ENCODE measurements at places on chromosomes 2 and 18. TPM values are rescaled to one million over a fixed set of nuclear protein-coding genes. Genes with fewer than 3 reads are reported as not detected.
A peak's percentile ranks its signal among the peaks of the same experiment; 100 is the strongest.

DNA sequence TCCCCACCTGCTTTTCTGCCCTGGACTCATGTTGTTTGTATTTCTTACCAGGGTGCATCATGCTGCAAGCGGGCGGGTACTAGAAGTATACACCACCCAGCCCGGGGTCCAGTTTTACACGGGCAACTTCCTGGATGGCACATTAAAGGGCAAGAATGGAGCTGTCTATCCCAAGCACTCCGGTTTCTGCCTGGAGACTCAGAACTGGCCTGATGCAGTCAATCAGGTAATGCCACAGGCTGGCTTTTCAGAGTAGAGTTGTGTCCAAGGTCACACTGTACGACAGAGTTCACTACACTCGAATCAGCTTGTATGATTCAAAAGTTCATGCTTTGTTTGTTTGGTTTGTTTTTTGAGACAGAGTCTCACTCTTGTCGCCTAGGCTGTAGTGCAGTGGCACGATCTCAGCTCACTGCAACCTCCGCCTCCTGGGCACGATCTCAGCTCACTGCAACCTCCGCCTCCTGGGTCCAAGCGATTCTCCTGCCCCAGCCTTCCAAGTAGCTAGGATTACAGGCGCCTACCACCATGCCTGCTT, 19.4 kb downstream of the SRSF7 start:
- H3K27ac ChIP-seq: no peak overlapping the region
- H3K4me1 ChIP-seq: peaks cover 7% of the 10 kb centered on the region
- no peak for DNase-seq
- no peak overlapping the region for H3K4me3 ChIP-seq

- H3K27me3 ChIP-seq: no peaks in the 10 kb centered on the region
- no peaks in the 10 kb centered on the region for H3K36me3 ChIP-seq
- no peak overlapping the region for H3K27ac ChIP-seq
Observed at GRCh38 chr18:33467531-33467930, 27.0 kb upstream of the CCDC178 start.

DNA sequence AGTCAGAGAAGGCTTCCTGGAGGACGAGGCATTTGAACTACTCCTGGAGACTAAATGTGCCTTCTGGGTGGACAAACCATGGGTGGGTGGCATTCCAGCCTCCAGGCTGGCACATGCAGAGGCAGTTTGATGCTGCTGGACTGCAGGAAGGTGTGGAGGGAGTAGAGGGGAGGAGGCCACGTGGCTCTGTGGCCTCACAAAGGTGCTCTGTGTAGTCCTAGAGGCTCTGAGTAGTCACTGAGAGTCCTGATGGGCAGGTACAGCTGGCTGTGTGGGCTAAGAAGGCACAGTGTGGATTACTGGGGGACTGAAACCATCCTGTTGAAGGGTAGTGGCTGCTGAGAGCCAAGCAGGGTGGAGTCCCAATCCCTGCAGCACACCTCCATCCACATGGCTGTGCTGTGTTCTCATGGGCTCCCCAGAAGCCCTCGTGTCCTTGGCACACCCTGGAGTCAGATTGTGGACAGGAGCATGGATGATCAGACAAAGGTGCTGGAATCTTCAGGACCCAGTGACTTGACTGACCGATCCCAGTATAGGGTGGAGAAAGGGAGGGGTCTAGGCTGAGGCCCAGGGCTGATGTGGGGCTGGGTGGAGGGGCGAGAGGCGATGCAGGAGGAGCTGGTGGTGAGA, 87.4 kb upstream of the HS6ST1 start:
- peaks cover 5% of the 10 kb centered on the region for H3K27me3 ChIP-seq
- no peak overlapping the region for H3K4me3 ChIP-seq
- H3K27ac ChIP-seq: no peak overlapping the region
- DNase-seq: peak; percentile 9
- no peaks in the 10 kb centered on the region for H3K4me1 ChIP-seq

DNA sequence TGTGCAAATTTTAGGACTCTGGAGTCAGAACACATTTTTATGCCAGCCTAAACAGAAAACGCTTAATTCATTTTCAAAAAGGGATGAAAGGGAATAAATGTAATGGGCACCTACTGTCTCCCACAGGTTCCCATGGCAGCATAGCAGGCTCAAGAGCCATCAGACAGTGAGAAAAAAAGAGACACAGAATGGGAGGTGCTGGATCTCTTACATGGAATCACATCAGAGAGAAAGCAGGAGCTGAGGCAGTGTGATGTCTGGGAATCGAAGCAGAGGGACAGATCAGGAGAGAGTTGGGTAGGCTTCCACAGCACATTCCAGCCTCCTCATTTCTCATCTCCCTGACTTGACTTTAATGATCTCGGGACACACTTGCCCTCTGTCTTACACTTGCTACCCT, 684.3 kb downstream of the KCNJ3 start:
- H3K27me3 ChIP-seq: no peaks in the 10 kb centered on the region
- no peak for DNase-seq
- no peaks in the 10 kb centered on the region for H3K36me3 ChIP-seq
- no peak overlapping the region for H3K4me3 ChIP-seq

- no peak overlapping the region for H3K27ac ChIP-seq
- DNase-seq: no peak
- H3K27me3 ChIP-seq: no peaks in the 10 kb centered on the region
- no peaks in the 10 kb centered on the region for H3K36me3 ChIP-seq
Observed at GRCh38 chr2:220499225-220499624, 871.8 kb downstream of the SLC4A3 start.

Gene XIRP2
- not detected for total RNA-seq

Gene PTPRN
- total RNA-seq: 0.33 TPM

Gene GAREM1
- 0.18 TPM for total RNA-seq
